ENCODE measurements at places on chromosomes 11 and 22. TPM values are rescaled to one million over a fixed set of nuclear protein-coding genes. Genes with fewer than 3 reads are reported as not detected.

DNA sequence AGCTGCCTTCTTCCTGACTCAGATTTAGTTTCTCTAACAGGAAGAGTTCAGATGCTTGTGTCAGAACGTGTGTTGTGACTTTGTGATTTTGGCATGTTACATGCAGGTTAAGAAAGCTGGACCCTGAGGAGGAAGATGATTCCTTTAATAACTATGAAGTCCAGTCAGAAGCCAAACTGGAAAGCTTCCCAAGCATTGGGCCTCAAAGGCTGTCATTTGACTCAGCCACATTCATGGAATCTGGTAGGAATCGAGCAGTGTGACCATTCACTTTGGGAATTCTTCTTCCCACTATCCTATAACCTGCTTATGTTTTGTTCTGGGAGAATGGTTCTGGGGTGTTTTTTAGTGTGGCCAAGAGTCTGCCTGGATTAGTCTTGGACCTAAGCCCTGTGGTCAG is 48.0 kb downstream of the CABIN1 start:
- H3K27ac ChIP-seq, result no peak overlapping the region
- H3K4me1 ChIP-seq, result no peaks in the 10 kb centered on the region
- H3K4me3 ChIP-seq, result no peak overlapping the region
- DNase-seq, result no peak
- H3K27me3 ChIP-seq, result no peaks in the 10 kb centered on the region

GRCh38 chr11:1281974-1282365 is 27.5 kb downstream of the TOLLIP start:
- peak overlapping the region; percentile 53 for H3K27ac ChIP-seq
- peaks cover 5% of the 10 kb centered on the region for H3K4me1 ChIP-seq
- H3K27me3 ChIP-seq, result no peaks in the 10 kb centered on the region
- H3K36me3 ChIP-seq, result peaks cover 20% of the 10 kb centered on the region
- H3K4me3 ChIP-seq, result no peak overlapping the region
- no peak for DNase-seq

ATG2A gene
- total RNA-seq, result 25.2 TPM

- DNase-seq, result peak; percentile 56
- H3K4me3 ChIP-seq, result peak overlapping the region; percentile 64
- H3K27ac ChIP-seq, result no peak overlapping the region
- H3K4me1 ChIP-seq, result peaks cover 10% of the 10 kb centered on the region
Measured at GRCh38 chr11:65871811-65872548, 620 bp downstream of the EFEMP2 start.

DNA sequence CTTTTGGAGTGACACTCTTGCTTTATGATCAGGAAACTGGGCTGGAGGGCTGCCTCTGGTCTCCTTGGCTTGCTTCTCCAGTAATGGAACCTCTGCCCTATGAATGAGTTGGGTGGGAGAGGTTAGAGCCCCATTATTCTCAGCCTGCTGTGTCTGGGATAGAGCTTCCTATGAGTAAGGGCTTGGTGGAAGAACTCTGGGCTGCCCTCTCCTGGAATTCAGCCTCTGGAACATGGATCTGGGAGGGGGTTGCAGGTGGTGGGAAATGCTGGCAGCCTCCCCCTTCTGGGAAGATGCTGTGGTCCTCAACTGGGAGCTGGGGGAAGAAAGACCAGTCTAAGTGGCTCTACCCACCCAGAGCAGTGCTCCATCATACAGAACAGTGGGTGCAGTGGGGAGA is 81.8 kb upstream of the SYN3 start:
- peaks cover 50% of the 10 kb centered on the region for H3K27me3 ChIP-seq
- H3K4me1 ChIP-seq, result no peaks in the 10 kb centered on the region
- no peak overlapping the region for H3K4me3 ChIP-seq
- H3K36me3 ChIP-seq, result peaks cover 5% of the 10 kb centered on the region
- DNase-seq, result no peak
- no peak overlapping the region for H3K27ac ChIP-seq

DNA sequence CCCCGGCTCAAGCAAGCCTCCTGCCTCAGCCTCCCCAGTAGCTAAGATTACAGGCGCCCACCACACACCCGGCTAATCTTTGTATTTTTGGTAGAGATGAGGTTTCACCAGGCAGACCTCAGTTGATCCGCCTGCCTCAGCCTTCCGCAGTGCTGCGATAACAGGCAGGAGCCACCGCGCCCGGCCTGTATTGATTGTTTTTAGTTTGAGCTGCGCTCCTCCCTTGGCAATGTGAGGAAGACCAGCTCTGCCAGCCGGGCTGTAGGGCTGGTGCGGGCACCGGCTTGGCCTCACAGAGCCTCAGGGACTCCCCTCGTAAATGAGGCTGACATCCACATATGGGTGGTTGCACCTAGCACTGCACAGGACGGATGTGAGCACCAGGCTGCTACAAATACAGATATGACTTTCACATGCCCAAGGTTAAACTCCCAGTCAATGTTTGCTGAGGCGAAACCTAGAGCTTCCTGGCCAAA is 7.5 kb upstream of the SLC2A11 start:
- DNase-seq, result no peak
- H3K4me3 ChIP-seq, result no peak overlapping the region
- peaks cover 7% of the 10 kb centered on the region for H3K27me3 ChIP-seq
- no peak overlapping the region for H3K27ac ChIP-seq
- no peaks in the 10 kb centered on the region for H3K36me3 ChIP-seq

- no peaks in the 10 kb centered on the region for H3K4me1 ChIP-seq
- DNase-seq, result no peak
- H3K36me3 ChIP-seq, result peaks cover 39% of the 10 kb centered on the region
- H3K27me3 ChIP-seq, result no peaks in the 10 kb centered on the region
- H3K4me3 ChIP-seq, result no peak overlapping the region
- H3K27ac ChIP-seq, result no peak overlapping the region
Measured at GRCh38 chr22:21960200-21961126, 7.8 kb upstream of the PPM1F start.

DNA sequence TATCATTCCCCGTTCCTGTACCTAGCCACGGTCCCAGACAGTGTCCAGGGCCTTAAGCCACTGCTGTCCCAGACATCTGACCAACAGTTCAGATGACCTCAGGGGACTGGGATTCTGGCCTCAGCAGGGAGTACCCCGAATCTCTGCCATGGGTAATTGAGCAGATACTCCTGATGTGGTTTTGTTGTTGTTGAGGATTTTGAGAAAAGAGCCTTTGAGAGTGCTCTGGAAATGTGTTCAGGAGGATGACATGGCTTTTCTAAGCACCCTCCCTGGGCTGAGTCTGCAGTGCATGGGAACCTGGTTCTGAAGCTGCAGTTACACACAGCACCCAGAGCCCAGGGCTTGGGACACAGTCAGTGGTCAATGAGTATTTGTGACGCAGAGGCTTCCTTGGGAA is 30.4 kb downstream of the ADAMTS15 start:
- no peak overlapping the region for H3K4me3 ChIP-seq
- peaks cover under 1% of the 10 kb centered on the region for H3K36me3 ChIP-seq
- H3K27ac ChIP-seq, result no peak overlapping the region
- 0 out of 2 replicates have a peak, but pooled peaks cover under 1% of the 10 kb centered on the region for H3K27me3 ChIP-seq

- H3K27me3 ChIP-seq, result no peaks in the 10 kb centered on the region
- no peak for DNase-seq
- no peak overlapping the region for H3K27ac ChIP-seq
Measured at GRCh38 chr11:24556693-24557092, 59.8 kb downstream of the LUZP2 start.

DNA sequence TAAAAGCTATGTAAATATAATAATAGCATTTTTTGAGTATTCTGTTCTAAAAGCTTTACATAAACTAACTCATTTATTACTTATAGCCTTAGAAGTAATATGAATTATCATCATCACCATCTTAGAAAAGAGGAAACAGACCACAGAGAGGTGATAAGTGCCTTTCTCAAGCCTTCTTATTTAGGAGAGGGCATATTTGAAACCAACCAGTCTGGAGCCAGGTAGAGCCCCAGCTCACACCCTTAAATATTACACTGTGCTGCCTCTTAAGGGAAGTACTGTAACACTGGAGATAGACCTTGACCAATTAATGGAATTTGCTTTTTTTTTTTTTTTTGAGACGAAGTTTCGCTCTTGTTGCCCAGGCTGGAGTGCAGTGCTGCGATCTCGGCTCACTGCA is 2.3 kb downstream of the BCO2 start:
- no peak for DNase-seq
- no peaks in the 10 kb centered on the region for H3K27me3 ChIP-seq
- H3K36me3 ChIP-seq, result no peaks in the 10 kb centered on the region
- no peaks in the 10 kb centered on the region for H3K4me1 ChIP-seq
- H3K4me3 ChIP-seq, result no peak overlapping the region

IFITM5 gene
- not detected for total RNA-seq

- peak; percentile 67 for DNase-seq
- peaks cover 36% of the 10 kb centered on the region for H3K36me3 ChIP-seq
- H3K4me3 ChIP-seq, result no peak overlapping the region
- H3K27me3 ChIP-seq, result no peaks in the 10 kb centered on the region
Measured at GRCh38 chr22:46833228-46833627, 70.8 kb downstream of the TBC1D22A start.

DNA sequence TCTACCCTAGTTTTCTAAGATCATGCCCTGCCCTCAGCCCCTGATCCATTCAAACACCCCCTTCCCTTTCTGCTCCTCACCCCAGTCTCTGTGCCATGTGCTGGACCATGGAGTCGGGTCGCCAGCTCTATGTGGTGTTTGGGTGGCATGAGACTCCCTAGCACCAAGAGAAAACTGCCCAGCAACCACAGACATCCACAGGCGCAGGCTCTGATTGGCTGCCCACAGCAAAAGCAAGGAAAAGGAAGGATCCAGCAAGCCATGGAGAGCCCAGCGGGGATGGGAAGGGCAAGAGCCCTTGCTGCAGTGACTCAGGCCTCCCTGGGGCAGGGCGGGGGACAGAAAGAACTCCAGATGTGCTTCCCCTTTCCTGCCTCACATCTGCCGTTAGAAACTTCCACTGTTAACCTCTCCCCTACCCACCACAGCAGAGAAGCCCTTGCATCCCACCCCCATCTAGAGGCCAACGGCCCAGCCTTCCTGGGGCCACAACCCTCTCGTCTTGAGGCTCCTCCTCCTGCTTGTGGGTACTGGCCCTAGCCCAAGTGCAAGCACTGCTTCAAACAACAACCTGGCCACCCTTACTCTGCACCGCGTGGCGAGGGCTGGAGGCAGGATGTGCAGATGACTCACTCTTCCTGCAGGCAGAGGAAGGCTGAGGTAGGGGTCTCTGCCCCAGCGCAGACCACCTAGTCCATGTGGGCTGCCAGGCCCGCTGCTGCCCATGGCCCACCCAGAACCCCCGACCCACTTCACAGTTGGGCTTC is 9.7 kb upstream of the AHNAK start:
- no peak overlapping the region for H3K4me3 ChIP-seq
- no peaks in the 10 kb centered on the region for H3K27me3 ChIP-seq
- peak overlapping the region; percentile 97 for H3K27ac ChIP-seq
- H3K4me1 ChIP-seq, result peaks cover 85% of the 10 kb centered on the region
- peak; percentile 82 for DNase-seq

GRCh38 chr11:44058275-44058674 is 7.8 kb upstream of the ACCS start:
- no peak overlapping the region for H3K27ac ChIP-seq
- no peaks in the 10 kb centered on the region for H3K27me3 ChIP-seq
- H3K4me3 ChIP-seq, result no peak overlapping the region
- no peak for DNase-seq
- no peaks in the 10 kb centered on the region for H3K36me3 ChIP-seq

DNA sequence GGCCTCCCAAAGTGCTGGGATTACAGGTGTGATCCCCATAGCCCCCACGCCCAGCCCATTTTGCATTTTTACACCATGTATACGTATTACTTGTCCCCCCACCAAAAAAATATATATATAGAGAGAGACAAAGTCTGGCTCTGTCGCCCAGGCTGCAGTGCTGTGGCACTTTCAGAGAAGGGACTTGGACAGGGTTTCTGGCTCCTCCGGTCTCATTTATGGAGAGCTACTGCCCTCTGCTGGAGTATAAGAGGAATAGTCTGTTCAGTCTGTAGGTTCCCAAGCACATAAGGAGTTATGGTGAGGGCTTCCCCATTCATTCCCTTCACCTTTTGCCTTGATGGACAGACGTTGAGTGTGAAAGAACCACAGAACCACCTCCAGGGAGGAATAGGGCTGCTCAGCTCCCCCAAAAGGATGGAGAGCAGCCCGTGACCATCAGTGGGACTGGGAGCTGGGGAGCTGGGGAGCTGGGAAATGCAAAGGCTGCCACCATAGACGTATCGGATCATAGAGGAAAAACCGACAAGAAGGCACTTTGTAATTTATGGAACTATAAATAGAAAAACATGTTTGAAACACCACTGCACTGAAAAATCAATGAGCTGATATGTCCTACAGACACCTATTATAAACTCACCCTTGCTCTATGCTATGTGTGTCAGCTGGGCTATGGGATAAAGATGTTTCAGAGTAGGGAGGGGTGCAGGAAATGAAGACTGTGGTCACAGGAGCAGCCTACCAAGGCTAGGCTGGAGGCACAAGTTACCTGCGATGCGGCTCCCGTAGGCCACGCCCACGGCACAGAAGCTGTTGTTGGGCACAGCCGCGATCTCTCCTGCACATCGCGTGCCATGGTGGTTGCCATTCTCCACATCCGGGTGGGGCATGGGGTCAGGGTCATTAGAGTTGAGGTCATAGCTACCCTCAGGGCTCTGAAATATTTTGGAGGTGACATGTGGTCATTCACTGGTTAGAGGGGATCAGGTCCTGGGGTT is 5.2 kb downstream of the PCSK7 start:
- no peak overlapping the region for H3K27ac ChIP-seq
- no peaks in the 10 kb centered on the region for H3K27me3 ChIP-seq
- H3K36me3 ChIP-seq, result peaks cover 5% of the 10 kb centered on the region
- H3K4me1 ChIP-seq, result peaks cover 14% of the 10 kb centered on the region
- H3K4me3 ChIP-seq, result no peak overlapping the region

DNA sequence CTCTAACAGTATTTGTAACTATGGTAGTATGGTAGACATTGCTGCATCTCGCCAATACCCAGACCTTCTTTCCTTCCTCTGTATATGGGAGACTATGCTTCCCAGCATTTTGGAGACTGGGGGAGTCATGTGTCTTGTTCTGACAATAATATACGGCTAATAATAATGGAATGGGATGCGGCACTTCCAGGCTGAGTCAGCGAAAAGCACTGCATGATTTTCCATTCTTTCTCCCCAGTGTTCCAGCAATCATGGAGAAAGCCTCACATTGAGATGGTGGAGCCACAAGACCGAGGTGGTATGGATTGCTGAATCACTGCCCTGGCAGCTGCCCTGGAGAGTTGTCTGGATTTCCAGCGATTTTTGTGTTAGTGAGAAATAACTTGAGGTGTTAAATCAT is 77.1 kb upstream of the FIBIN start:
- no peak overlapping the region for H3K27ac ChIP-seq
- H3K27me3 ChIP-seq, result no peaks in the 10 kb centered on the region
- DNase-seq, result no peak
- no peak overlapping the region for H3K4me3 ChIP-seq
- no peaks in the 10 kb centered on the region for H3K36me3 ChIP-seq

DNA sequence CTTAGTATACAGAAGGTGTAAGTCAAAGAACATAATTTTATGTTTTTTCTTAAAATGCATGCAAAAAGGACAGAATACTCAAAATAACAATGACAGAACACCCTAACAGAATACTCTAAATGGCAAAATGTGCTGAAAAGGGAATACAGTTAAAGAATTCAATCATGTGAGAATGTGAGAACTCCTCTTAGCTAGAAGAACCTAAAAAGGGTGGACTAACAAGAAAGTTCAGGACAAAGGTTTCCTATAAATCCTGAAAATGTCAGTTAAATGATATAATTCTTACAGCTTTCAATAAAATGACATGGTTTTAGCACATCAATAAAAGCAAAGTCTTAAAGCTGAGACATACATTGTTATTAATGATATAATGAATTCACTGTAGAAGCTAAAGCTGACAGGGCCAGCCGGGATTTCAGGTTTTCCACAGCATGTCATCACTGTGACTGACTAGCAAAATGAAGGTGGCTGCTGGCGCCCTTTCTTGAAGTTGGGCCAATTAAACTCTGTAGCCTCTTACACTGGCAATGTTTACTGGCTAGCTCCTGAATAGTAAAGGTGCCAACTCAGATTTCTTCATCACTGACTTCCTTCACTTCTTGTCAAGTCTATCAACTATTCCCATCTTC is 244.4 kb downstream of the TTC28 start:
- DNase-seq, result no peak
- peaks cover 8% of the 10 kb centered on the region for H3K4me1 ChIP-seq
- H3K36me3 ChIP-seq, result no peaks in the 10 kb centered on the region
- H3K27ac ChIP-seq, result no peak overlapping the region
- no peaks in the 10 kb centered on the region for H3K27me3 ChIP-seq
